ENCODE measurements at places on chromosomes 13 and 19. TPM values are rescaled to one million over a fixed set of nuclear protein-coding genes. Genes with fewer than 3 reads are reported as not detected.

Gene CGB2
- polyA plus RNA-seq: 0.10 TPM

Gene RASIP1
- polyA plus RNA-seq: 14.4 TPM

Gene ZNF681
- 5.4 TPM for polyA plus RNA-seq

Gene ZNF730
- polyA plus RNA-seq: 9.1 TPM

DNA sequence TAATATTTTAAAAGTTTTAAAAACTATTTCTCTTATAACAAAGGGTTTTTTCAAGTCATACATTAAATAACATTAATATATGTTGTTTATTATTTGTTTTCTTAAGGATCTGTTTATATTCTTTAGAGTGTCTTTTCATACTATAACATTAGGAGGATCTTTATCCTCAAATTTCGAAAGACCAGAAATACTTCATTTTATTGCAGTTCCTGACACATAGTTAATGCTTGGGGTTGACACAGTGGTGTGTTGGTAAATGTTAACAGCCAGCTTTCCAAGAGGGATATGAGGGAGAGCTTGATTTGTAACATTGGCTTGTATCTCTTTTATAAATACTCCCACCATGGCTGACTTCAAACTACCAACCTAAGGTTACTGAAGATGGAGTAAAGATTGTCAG is 126.6 kb upstream of the KLF5 start:
- DNase-seq: no peak

GRCh38 chr13:25335856-25336255 is 34.4 kb downstream of the NUP58 start:
- DNase-seq: no peak

DNA sequence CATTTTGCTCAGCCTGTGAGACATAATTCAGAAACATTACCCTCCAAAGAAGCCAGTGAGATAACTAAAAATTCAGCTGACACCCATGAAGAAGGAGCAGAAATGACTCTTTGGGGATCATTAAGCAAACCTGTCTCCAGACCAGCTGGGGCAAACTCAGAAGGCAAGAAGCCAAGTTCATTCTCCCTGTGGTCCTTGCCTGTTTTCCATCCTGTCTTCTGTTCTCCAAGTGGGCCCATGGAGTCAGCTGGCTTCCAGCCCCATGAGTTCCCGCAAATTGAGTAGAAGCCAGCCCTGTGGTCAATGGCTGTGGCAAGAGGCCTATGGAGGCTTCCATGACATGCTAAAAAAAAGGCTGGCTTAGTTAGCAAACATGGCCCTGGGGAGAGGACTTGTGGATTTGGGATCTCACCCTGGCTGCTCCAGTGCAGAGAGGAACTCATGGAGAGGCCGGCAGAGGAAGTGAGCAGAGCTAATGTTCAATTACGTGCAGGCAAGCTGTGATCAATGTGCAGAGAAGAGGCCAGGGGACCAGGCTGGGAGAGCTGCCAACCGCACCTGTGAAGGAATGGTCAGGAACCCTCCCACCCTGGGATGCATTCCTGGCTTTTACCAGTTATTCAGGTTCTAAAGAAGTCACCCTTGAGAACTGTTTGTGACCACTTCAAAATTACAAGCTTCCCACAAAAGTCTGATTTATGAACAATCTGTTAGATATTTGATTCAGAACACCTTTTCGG is 229.1 kb downstream of the TSHZ3 start:
- no peak for DNase-seq

- DNase-seq: no peak
Observed at GRCh38 chr19:40217934-40218890, at the start of gene TTC9B. TTC9B (minus strand) TSS chr19:40218384; CDS start chr19:40218381, 3 bp downstream.

GRCh38 chr19:41699231-41699967 is 9.0 kb upstream of the CEACAM5 start:
- no peak for DNase-seq

- no peak for DNase-seq
Observed at GRCh38 chr13:94390881-94391280, 88.6 kb downstream of the DCT start.

DNA sequence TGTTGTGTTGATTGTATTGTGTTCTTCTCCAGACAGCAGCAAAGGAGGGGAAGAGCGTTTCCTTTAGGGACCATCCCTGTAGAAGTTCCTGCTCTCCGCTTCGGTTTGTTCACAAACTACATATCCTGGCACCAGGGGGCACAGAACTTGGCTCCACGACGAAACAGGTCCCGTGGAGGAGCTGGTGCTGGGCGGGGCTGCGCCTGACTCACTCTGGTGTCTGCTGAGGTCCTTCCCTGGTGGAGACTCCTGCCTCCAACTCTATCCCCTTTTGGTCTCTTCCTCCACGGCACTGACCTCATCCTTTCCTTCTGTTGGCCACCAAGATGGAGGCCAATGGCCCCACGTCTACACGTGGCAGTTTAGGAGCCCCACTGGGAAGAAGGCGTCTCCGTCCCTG is 14.7 kb downstream of the TMPRSS9 start:
- no peak for DNase-seq

DNA sequence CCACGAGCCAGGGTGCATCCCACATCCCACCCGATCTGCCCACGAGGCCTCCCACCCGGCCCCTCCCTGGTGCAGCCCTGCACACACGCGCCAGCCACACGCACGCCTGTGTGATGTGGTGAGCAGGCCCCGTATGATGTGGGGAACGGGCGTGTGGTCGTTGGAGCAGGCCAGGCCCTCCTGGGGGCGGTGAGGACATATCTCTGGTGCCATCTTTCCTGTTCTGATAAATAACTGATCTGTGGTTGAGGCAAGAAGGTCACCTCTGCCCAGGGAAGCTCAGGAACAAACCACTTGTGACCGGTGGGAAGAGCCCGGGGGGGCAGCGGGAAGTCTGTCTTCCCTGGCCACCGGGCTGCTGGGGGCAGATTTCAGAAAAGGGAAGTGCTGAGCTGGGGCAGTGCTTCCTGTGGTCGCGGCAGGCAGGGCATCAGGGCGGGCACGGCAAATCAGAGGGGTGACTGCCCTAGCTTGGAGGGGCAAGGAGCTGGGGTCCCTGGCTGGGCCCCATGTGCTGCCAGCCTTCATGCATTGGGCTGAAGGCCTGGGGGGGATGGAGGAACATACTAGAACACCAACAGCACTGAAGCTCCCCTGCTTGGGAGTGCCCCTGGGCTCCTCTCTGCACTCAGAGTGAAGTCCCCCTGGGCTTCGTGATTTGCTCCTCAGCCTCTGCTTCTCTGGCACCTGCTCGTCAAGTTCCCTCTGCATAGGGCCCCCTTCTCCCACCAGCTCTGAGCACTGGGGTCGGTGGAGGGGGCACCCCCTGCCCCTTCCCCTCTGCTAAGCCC is 35.2 kb upstream of the SLC7A10 start:
- no peak for DNase-seq

- DNase-seq: no peak
Observed at GRCh38 chr13:39327172-39327479, 275.9 kb downstream of the LHFPL6 start.

- no peak for DNase-seq
Observed at GRCh38 chr13:111021270-111021669, 93.8 kb upstream of the ARHGEF7 start.

- no peak for DNase-seq
Observed at GRCh38 chr13:22061371-22061805, 390.5 kb downstream of the FGF9 start.

DNA sequence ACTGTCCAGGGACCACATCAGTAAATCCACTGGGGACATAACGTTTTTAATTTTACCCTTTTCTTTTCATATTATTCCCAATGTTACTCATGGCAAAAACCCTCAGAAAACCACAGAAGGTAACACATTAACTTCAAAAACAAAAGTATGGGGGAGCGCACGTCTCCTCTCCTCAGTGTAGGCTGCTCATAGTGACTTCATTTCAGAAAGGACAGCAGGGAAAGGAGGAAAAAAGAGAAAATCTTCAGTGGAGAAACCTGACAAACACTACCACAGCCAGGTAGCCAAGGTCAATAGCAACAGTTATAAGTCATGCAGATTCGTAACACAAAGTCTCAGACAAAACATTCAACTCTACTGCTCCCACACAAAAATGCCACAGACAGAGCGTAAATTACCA is 21.4 kb downstream of the DZIP1 start:
- no peak for DNase-seq

DNA sequence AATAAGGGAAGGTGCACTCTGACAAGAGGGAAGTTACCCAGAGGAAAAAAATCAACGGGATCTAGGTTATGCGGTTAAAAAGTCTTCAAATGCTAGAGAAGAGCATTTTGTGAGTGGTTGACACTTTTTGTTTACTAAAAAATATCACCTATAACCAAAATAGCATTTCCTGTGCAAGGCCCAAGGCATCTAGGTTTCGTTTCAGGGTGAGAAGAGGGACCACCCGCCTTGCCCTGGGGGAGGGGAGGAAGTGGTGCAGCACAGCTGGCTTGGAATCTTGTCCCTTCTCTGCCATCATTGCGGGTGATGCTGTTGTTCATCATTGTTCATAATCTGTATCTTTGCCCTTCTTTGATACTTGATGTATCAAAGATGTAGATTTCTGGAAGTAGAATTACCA is 80.6 kb downstream of the NUFIP1 start:
- DNase-seq: no peak

GRCh38 chr13:106562301-106562700 is 5.6 kb downstream of the ARGLU1 start:
- no peak for DNase-seq

GRCh38 chr19:7115721-7116120 is 46.2 kb downstream of the ZNF557 start:
- no peak for DNase-seq

- DNase-seq: no peak
Observed at GRCh38 chr13:53460796-53461195, 432.2 kb downstream of the OLFM4 start.

GRCh38 chr13:50357586-50358118 is 342.4 kb downstream of the KCNRG start:
- no peak for DNase-seq

- DNase-seq: no peak
Observed at GRCh38 chr13:21138561-21138960, 37.8 kb downstream of the SKA3 start.

GRCh38 chr19:15266683-15267082 is 34.4 kb upstream of the EPHX3 start:
- DNase-seq: no peak

DNA sequence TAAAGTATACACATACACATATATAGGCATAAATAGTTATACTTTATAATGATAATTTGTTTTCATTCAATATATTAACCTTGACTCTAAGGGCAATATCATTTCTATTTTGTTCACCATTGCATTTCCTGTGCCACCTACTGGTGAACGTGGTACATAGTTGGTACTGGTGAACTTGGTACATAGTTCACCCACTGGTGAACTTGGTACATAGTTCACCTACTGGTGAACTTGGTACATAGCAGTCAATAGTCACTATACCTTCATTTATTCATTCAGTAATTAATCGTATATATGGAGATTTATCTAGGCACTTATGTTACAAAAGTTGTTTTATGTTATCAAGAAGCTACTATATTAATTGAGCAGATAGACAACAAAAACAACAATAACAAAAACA is 172.6 kb upstream of the ATXN8OS start:
- DNase-seq: no peak

DNA sequence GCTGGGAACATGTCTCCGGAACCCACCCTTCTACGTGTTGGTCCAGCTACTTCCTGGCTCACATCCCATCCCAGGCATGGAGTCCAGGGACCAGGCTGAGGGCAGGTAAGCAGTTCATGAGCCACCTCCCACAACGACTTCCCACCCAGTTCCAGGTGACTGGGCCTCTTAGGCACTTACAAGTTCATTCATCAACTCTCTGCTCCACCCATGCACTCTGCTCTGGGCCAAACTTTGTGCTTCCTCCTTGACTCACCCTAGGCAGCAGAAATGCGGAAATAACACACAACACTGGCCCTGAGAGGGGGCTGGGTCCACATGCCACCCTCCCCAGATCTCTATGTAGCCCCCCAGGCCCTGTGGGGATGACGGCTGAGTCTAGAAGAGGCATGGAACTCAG is 20.5 kb downstream of the IQCN start:
- no peak for DNase-seq

- DNase-seq: no peak
Observed at GRCh38 chr13:63370101-63370500, 1954.5 kb upstream of the PCDH20 start.

GRCh38 chr19:23547816-23548430 is 139.1 kb downstream of the ZNF675 start:
- no peak for DNase-seq

GRCh38 chr13:43985422-43986072 is 105.8 kb downstream of the LACC1 start:
- DNase-seq: no peak

- no peak for DNase-seq
Observed at GRCh38 chr19:45348367-45349125, 8.0 kb downstream of the KLC3 start.

DNA sequence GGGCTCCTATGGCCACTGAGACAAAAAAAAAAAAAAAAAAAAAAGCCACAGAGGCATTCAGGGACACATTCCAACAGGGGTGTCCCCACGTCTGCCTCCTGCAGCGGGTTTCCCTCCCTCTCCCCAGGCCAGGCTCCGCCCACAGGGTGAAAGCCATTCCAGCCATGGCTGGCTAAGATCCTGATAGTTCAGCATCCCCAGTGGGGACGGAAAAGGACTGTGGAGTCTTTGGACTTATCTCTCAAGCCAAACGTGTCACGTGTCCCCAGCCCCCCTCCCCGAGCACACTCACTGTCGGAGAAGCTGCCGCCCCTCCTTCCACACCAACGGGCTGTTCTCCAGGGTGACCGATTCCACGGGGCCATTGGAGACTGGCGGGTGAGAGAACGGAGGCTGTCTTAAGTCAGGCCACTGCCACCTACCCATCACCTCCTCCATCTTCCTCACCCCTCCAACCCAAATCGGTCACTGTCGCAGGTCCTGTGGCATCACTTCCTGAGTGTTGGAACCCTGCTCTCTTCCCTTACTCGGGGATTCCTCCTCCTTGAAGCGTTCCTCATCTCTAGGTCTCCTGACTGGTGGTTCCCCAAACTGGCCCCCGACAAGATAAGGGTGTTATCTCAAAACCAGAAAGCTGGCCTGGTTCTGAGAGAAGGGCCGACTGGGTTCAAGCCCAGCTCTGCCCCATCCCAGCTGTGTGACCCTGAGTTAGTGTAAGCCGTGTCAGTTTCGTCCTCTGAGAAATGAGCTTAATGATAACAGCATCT is 9.1 kb upstream of the FKRP start:
- DNase-seq: no peak

- DNase-seq: no peak
Observed at GRCh38 chr13:42574435-42575311, 721 bp downstream of the TNFSF11 start.

GRCh38 chr19:1259876-1260748 is 9.0 kb upstream of the CIRBP start:
- DNase-seq: no peak

DNA sequence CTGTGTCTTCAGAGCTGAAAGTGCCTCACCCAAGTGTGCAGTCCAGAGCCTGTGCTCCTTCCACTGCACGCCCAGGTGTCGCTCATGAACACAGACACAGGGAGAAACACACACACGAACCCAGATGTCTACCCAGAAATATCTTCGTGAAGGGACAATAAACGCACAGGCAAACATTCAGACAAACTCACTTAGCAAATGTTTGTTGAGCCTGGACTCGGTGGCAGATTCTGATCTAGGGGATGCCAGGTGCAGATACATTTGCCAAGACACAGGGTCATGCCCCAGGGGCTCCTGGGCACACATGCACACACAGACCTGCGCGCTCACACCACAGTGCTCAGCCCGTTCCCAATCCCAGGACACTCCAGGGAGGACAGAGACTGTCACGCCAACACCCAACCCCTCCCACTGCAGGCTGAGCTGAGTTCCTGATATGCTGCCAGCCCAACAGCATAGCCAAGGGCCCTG is 31.9 kb downstream of the SCGB2B2 start:
- no peak for DNase-seq

Data from right renal pelvis (tissue), 4 donors.